Activated CD8-positive, alpha-beta memory T cell treated with anti-CD3 and anti-CD28 coated beads for 4 hours (primary cell): ENCODE measurements at places on chromosomes 3 and 15.

DNA sequence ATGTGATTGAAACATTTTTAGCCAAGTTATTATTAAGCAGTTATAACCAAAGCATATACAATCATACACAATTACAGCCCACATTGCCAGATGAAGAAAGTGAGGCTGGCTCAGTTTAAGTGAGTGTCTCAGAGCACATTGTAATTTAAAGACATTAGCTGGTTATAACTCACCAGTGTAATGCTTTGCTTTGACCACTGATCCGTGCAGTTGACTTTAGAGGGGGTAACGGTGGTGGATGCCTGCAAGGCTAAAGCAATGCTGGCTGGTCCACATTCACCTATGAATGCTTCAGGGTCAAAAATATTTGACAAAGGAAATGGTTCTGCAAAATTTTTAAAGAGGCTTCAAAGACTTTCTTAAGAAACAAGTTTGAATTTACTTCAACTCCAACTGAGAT lies 1.2 kb downstream of the C3orf85 start:
- DNase-seq = no peak

- no peak for DNase-seq
Observed at GRCh38 chr15:40032125-40032839, 6.7 kb downstream of the SRP14 start.

DNA sequence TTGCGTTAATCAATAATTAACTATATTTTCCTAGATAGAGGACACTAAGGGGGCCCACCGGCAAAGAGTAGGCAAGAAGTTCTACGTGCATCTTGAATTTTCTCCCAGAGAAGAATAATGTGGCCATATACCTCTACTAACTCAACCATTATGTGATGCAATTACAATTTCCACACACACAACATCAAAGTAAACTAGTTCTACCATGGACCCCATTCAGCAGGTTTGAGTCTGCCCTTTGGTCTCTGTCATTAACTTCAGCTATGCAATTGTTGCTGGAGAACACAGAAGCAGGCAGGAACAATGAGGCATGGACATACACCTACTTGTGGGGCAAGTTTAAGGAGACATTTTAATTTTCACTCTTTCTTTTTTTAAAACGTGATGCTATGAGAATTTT lies 705.9 kb downstream of the PDCD6IP start:
- DNase-seq = no peak

DNA sequence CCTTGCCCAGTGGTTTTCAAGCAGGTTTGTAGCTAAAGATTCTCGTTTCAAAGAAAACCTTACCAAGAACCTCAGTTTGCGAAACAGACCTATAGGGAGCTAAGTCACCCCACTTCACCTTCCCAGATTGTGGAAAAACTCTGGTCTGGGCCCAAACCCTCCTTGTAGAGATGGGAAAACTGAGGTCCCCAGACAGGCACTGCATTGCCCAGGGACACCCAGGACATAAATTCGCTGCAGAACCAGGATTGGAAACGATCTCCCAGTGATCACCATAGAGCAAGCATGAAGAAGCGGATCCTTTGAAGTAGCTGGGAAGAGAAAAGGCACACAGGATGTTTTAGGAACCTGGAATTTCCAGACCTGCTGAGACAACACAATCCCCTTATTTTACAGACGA lies 85.6 kb upstream of the PIAS1 start:
- no peak for DNase-seq

DNA sequence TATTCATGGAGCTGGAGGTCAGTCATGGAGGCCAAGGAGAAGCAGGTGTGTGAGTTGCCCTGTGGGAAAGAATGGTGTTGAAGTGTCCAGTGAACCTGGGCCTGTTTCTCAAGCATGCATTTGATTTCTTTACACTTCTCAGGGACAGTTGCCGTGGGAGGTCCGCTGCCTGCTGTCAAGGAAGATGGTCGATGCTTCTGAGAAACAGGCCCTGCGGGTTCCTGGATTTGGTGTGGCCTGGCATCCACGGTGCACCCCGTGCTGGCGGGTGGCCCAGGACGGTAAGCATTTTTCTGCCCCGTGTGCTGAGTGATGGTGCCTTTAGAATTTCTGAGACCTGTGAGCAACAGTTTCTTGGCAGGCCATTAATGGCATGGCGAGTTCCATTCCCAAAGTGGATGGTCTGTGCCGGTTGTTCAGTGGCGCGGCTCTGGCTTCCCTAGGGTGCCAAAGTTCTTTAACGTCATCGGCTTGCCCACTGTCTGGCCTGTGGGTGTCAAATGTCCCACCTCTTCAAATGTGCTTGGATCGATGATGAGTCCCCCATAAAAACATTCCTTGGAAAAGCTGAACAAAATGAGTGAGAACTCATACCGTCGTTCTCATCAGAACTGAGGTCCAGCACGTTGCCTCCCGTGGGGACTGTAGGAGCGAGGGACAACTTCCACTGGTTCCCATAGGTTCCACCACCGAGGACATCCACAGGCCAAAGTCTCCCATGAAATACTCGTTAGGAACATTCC lies 107.2 kb downstream of the SNRPN start:
- no peak for DNase-seq
